Hypothalamus (tissue), 51 donors: ENCODE measurements at places on chromosomes 16 and 17.

- no peak for DNase-seq
Observed at GRCh38 chr16:89646906-89647305, 10.6 kb downstream of the CHMP1A start.

- DNase-seq, result no peak
Observed at GRCh38 chr17:332023-332422, 20.6 kb downstream of the RPH3AL start.

DNA sequence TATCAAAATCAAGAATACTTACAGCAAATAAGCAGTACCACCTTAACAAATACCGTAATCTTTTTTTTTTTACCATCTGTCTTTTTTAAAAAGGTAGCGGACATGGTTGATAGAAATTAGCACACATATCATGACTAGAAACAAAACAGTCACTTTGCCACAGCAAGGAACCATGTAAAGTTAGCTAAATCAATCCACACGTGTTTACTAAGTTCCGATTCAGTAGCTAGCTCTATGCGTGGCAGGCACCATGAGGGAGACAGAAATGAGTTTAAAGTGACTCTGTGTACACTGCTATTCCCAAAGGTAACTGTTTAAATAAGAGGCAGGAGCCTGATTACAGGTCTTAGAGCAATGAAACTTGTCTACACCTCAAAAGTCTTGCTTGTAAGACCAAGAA is 108.6 kb downstream of the XYLT1 start:
- DNase-seq, result no peak

- DNase-seq, result no peak
Observed at GRCh38 chr17:17684906-17685774, 3.9 kb downstream of the RAI1 start.

- no peak for DNase-seq
Observed at GRCh38 chr16:52460639-52461178, 86.2 kb downstream of the TOX3 start.

DNA sequence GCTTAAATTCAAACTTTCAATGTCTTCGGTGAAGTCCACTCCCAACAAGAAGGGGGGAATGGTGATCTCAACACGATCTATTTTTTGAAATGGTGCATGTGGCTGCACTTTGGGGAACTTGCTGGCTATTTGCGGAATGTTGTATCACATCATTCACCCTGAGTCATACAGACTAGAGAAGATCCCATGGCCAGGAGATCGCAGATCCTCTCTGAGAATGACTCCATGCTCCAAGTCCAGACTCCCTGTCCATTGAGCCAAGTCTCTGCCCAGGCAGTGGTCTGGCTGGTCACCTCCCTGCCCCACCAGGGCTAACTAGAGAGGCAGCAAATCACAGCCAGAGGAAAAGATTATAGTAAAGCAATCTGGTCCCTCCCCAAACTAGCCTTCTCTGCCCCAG is 120.6 kb downstream of the XYLT1 start:
- no peak for DNase-seq

GRCh38 chr17:76716839-76717215 is 6.1 kb upstream of the MXRA7 start:
- no peak for DNase-seq

DNA sequence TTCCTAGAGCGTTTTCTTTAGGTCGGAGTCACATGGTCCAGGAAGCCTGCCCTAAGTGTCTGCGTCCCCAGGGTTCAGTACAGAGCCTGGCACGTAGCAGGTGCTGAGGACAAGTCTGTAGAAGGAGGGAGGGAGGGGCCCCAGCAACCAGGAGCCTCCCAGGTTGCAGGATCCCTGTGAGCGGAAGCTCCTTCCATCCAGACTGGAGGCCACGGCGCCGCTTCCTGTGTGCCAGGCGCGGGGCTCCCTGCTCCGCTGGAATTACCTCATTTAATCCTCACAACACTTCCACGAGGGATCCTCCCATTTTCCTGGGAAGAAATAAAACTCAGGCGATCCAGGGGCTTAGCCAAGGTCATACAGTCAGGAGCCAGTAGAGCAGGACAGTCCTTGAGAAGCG is 22.1 kb downstream of the TRARG1 start:
- no peak for DNase-seq

DNA sequence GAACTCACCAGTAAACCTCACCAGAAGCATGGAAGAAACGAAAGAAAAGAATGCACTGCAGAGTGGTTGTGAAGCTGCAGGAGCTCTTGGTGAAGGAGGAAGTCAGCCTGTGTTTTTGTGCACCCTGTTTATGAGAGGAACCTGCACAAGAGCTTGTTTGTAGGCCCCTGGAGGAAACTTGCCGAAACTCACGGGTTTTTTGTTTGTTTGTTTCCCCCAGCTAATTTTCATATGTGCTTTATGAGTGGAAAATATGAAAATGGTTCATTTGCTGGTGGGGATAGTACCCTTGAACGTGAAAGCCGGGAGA is 222.7 kb downstream of the C16orf95 start:
- DNase-seq, result no peak

GRCh38 chr17:8185582-8186445 is 4.2 kb downstream of the BORCS6 start:
- DNase-seq, result peak; percentile 80
